ENCODE measurements at places on chromosomes 1 and 21.

DNA sequence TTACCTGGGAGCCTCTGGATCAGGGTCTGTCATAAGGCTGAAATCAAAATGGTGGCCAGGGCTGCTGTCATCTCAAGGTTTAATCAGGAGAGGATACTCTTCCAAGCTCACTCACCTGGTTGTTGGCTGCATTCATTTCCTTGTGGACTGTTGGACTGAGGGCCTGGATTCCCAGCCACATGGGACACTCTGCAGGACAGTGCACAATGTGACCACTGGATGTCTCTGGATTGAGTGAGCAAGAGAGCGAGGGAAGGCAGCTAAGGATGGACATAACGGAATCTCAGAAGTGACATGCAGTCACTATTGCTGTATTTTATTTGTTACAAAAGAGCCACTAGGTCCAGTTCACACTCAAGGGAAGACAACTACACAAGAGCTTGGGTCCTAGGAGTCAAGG is 229.1 kb downstream of the S1PR1 start:
- DNase-seq, result no peak

DNA sequence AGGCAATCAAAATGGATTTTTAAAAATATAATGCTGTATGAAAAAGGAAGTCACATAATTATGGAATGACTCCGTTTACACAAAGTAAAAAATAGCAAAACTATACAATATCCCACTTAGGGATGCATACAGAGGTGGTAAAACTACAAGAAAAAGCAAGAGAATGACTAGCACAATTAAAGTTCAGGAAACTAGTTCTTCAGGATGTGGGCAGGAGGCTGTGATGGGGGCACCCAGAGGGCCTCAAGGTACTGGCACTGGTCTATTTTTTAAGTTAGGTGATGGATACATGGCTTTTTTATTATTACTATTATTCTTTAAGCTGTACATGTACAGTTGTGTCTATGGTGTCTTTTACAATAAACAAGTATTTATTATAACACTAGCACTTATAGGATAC is 1.4 kb upstream of the ZC3H12A start:
- DNase-seq, result no peak

DNA sequence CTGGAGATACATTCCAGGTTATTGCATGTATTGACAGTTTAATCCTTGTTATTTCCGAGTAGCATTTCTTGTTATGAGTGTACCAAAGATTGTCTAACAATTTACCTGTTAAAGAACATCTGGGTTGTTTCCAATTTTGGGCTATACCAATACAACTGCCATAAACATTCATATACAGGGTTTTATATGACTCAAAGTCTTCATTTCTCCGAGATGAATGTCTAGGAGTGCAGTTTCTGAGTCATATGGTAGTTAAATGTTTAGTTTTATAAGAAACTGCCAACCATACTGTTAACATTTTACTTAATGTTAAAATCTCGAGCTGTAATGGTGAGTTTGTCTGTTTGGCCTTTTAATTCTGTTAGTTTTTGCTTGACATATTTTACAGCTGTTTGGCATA is 10.0 kb downstream of the RAB4A start:
- no peak for DNase-seq

- DNase-seq, result no peak
These were observed 103.2 kb downstream of the DMRTB1 start for GRCh38 chr1:53562291-53562980.

- no peak for DNase-seq
These were observed 27.9 kb downstream of the EDARADD start for GRCh38 chr1:236421850-236422516.

DNA sequence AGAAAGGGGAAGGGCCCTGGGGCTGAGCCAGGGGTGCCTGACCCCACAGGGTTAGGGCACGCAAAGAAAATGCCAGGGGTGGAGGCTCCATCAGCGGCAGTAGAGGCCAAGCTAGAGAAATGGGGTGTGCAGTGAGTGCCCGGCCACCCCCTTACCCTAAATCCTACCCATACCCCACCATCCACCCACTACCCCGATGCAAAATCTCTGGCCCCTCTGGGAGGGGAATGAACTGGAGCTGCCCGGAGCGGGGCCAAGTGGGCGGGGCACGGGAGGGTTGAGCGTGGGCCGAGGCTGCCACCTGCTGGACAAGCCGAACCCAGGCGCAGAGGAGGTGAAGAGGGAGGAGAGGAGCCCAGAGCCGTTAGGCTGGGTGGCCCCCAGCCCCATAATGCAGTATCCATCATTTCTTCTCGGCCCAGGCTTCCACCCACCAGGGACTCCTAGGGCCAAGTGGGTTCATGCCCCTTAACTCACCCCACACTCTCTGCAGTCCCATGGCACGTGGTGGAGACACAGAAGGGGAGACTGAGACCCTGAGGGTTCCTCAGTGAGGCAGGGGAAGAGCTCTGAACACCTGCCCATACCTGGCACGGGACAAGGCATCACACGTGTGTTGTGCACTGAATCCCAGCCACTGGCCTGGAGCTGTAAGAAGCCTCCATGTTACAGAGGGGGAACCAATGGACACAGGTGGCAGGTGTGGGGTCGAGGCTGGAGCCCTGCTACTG is 1.4 kb upstream of the C1QC start:
- DNase-seq, result peak; percentile 44
